ENCODE measurements at places on chromosomes 7 and 10.

GRCh38 chr10:132470410-132471124 is 67.0 kb upstream of the INPP5A start:
- DNase-seq = no peak

DNA sequence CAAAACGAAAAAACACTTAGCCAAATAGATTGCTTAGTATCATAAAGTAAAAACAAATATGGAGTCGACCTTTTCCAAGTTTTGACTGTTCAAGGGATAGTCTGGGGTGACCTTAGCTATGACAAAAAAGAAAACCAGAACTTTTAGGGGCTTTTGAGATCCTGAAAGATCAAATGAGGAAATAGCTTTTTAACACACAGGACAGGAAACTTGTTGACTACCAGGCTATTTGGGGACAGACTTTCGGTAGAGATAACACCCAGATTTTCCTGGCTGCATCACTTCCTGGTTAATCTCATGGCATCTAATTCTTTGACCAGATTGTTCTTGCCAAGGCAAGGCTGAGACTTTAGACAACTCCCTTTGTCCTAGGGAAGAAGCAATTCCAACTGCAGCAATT is 34.5 kb upstream of the EGR2 start:
- no peak for DNase-seq

GRCh38 chr10:93464776-93465388 is 17.3 kb downstream of the MYOF start:
- no peak for DNase-seq

DNA sequence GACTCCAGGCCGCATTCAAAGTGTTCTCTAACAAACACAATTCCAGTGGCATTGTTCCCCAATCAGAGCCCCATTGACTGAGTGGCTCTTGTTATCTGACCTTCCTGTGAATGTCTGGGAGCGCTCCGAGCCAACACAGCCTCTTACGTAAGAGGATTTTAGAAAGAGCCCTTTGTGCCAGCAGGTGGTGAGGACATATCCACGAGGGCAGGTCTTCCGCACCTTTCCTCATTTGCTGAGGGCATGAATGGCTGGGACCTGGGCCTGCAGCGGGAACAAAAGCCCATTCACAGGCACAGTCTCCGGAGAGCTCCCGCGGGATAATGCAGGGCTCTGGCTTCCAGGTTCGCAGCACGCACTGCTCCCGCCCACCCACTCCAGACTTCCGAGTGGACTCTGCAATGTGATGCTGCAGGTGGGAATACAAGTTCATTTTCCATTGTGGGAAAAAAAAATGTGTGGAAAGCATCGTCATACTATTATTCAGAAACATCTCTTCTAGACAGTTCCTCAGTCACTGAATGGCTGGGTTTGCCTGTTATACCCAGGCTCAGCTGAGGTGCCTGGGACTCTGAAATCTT is 295.0 kb upstream of the IGFBP3 start:
- no peak for DNase-seq

DNA sequence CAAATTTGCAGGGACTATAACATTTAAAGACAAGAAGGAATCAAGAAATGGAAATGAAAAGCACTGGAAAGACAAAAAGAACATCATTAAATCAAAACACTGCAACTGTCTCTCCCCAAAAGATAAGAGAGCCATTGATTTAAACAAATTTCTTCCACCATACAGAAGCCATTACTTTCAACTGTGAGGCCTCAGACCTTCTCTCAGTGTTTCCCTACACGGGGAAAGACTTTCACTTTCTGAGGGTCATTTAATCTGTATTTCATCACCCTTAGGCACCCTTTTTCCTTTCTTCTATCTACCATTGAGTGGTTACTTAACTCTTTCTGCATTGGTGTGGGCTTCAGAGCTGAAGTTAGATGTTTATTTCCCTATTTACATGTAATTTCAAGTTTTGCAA is 47.5 kb downstream of the CCDC172 start:
- DNase-seq = no peak

- no peak for DNase-seq
Observed at GRCh38 chr10:59595593-59595992, 114.1 kb downstream of the SLC16A9 start.

DNA sequence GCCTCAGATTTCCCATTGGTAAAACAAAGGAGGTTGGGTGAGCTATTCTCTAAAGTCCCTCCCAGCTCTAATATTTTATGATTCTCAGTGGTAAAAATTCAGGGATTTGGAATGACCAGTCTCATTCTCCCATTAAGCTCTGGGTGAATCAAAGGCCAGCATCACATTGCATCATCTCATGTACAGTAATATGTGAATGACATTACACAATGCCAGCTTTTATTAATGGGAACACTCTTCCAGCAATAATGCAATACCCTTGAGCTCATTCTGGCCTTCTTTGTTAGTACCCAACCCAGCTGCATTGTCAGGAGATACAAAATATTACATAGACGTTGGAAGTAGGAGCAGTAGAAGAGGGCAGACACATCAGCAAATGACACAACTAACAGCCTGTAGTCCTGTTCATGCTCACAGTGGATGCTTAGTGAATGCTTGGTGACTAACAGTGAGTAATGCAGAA is 100.0 kb upstream of the EGR2 start:
- DNase-seq = no peak

GRCh38 chr10:97876402-97876801 is 26.8 kb downstream of the GOLGA7B start:
- no peak for DNase-seq

- DNase-seq = no peak
Observed at GRCh38 chr7:106965108-106965507, 79.4 kb upstream of the PRKAR2B start.

DNA sequence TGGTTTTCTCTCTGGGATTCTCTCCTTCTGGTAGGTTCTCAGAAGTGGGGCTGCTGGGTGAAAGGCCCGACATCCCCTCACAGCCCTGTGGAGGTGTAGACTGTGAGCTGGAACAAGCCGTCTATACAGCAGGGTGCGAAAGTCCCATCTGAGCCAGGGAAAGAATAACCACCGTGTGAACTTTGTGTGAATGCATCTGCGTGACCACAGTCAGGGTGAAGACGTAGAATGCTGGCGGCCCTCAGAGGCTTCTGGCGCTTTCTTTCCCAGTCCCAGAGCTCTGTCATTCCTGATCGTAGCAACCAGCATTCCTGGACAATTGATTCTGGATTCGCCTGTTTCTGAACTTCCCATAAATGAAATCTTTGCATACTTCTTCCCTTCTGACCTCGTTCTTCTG is 30.0 kb downstream of the ELFN1 start:
- no peak for DNase-seq

DNA sequence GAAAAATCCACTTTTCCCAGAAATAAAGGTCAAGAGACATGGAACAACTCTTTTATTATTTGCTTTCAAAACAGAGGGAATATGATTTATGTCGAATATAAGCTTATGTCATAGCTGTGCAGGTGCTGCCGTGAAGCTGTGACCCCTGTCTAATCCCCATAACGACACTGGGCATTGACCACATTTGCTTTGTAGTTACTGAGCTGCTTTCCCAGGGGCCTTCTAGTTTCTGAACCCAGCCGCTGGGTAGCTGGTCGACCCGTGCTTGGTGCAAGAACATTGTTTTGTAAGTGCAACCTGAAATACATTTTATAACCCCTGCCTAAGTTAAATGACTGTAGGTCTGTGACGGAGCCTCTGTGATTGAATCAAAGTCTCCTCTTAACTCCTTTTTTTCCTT is 144.9 kb upstream of the HDAC9 start:
- no peak for DNase-seq

- DNase-seq = no peak
Observed at GRCh38 chr7:82194016-82194643, 249.4 kb downstream of the CACNA2D1 start.

DNA sequence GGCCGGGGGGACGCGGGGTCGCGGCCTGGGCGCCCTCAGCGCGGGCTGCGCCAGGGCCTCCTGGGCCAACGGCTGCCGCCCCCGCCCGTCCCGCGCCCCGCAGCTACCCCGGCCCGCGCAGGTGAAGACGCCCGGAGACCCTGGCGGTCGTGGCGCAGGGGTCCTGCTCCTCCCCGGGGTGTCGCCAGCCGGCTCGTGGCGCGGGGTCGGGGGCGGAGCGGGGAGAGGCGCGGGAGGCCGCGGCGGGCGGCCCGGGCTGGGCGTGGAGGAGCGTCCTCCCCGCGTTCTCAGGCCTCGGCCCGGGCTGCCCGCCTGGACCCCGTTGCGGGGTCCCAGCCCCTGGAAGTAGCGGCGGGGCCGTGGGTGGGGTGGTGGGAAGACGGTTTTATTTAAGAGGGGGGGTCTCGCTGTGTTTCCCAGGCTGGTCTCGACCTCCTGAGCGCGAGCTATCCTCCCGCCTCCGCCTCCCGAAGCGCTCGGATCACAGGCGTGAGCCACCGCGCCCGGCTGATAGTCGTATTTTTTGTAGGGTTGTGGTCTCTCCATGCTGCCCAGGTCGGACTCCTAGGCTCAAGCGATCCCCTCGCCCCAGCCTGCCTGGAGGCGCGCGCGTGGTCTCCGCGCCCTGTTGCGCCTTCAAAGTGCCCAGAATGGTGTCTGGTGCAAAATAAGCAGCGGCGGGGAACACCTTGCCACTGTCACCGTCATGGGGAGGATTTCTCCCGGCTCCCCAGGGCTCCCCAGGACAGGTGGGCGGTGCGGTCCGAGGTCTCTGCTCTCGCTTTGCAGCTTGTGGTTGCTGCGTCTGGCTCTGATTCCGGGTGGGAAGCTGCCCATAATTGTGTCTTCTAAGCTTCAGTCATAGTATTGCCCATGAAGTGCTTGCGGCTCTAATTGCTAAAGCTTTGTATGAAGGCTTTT is 15.3 kb upstream of the SUN1 start:
- no peak for DNase-seq

GRCh38 chr10:48939790-48940325 is at the start of gene LRRC18:
LRRC18 (minus strand) TSS chr10:48939840; CDS start chr10:48914155, 25,685 bp downstream.
- DNase-seq = no peak

GRCh38 chr7:116772926-116773749 is 89.2 kb upstream of the CAPZA2 start:
- no peak for DNase-seq

DNA sequence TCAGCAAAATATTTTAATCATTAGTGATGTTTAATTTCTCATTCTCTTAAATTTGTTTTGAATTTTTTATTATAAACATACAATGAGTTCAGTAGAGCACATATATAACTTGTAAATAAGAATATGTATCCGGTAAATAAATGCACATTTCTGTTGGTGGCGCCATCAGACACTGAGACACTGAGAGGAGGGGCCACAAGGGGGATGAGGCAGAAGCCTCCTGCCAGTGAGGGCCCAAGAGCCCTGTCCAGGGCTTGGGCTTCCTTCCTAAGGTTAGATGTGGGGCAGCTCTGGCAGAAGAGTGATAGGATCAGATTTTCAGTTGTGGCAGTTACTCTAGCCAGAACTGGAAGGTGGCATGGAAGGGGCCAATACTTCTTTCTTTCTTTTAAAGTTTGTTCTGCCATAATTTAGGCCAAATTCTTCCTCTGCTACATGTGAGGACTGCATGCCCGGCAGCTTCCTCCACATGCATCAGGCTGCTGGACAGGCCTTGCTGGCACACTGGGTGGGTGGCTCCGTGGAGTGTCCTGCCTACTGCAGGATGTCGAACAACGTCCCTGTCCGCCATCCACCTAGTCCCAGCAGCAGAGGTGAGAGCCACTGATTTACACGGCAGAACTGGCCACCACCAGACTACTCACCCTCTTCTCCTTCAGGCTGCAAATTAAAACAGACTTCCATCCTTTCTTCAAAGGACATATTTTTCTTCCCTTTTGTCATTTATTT is 13.2 kb downstream of the PTPRN2 start:
- DNase-seq = no peak

DNA sequence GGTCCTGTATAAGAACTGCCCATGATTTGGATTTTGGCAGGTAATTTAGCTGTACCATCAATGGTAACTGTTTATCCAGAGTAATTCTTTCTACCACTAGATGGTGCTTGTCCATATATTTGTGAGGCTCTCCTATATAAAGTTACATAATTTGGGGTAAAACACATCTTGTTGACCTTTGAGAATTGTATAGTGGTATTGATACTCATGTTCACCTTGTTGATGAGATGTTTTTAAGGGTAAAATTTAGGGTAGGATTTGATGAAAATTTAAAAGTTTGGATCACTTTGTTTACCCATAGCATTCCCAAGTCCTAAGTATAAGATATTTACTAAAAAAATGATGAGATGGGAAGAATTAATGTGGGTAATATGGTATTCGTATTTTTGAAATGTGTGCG is 31.6 kb downstream of the ST7 start:
- no peak for DNase-seq

DNA sequence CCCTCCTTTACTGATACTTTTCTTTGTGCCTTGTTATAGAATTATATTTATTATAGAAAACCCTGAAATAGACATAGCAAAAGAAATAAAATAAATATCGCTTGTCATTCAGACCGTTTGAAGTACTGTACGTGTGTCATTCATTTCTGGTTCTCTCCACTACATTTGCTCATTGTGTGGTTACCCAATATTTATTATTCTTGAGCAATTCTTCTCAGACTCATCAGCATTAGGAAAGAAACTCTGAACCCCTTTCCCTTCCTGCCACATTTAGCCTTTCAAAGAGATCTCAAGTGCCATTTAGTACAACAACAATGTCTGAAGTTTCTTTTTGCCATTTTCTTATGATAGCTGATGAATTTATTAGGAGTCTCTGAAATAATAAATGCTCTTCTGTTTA is 154.1 kb downstream of the KIAA1217 start:
- no peak for DNase-seq

DNA sequence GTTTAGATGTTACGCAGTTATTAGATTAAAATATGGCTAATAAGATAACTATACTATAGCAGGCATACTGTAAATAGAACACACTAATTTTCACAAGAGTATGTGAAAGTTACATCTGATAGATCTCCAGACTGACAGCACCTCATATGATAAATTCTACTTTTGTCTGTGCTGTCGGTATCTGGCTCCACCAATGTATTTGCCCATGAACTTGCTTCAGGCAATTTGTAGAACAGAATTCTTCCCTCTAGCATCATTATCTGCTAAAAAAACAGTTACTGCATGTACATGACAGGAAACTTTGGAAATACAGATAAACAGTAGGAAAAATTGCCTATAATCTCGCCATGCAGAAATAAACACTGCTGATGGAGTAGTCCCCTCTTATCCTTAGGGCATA is 137.7 kb downstream of the WNT2 start:
- no peak for DNase-seq

GRCh38 chr7:74709880-74710671 is 52.6 kb downstream of the GTF2I start:
- DNase-seq = no peak

- DNase-seq = no peak
Observed at GRCh38 chr7:41336981-41337380, 365.9 kb downstream of the INHBA start.

DNA sequence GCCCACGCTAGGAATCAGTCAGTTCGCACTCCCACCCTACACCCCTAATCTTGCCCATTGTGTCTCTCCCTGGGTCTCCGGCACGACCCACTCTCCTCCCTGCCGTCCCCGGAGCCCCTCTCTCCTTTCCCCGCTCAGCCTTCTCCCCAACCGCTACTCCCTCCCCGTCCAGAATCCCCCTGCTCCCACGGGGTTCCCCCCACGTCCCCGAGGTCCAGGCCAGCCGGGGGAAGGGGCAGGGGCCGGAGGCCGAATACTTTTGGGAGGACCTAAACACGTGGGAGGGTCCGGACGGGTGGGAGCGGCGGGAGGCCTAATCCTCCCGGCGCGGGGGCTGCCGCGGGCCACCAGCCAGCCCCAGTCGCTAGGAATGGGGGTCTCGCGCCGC is 560 bp downstream of the RARRES2 start:
- no peak for DNase-seq

- no peak for DNase-seq
Observed at GRCh38 chr10:100962351-100963080, 6.8 kb upstream of the SEMA4G start.
